Ureter (tissue), 1 donor: ENCODE measurements at places on chromosomes 3 and 15. TPM values are rescaled to one million over a fixed set of nuclear protein-coding genes. Genes with fewer than 3 reads are reported as not detected.

The DLL4 gene
- total RNA-seq = 15.2 TPM

The WDR72 gene
- 1.1 TPM for total RNA-seq

The RBP2 gene
- total RNA-seq = not detected

The SEC61A1 gene
- 217 TPM for total RNA-seq

The GP5 gene
- 0.21 TPM for total RNA-seq

The GOLGA8G gene
- not detected for total RNA-seq

The TEX55 gene
- not detected for total RNA-seq

The XIRP1 gene
- total RNA-seq = 0.13 TPM

The EFHB gene
- not detected for total RNA-seq

The CACNA2D3 gene
- total RNA-seq = 8.3 TPM

The UPK1B gene
- total RNA-seq = 110 TPM

The CCR3 gene
- total RNA-seq = not detected

DNA sequence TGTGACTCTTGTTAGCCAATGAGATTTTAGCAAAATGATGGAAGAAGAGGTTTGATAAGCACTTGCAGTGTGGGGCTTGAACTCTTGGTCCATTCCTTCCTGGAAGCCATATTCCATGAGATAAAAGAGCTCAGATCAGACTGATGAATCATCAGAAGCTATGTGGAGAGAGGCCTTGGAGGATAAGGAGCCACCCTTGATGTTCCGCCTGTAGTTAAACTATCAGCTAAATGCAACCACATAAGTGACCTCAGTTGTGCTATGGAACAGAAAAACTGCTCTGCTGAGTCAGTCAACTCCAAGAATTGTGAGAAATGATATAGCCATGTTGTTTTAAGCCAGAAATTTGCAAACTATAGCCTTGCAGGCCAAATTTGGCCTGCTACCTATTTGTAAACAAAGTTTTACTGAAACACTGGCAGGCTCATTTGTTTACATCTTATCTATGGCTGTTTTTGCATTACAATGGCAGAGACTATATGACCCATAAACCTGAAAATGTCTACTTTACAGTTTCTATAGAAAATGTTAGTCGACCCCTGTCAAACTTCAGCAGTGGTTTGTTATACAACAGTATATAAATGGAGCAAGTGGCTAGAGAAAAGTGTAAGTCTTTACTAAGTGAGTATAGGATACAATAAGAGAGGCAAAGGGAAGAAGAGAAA, 27.6 kb upstream of the GAP43 start:
- no peak for DNase-seq

GRCh38 chr3:128667641-128668040, 17.0 kb upstream of the RPN1 start:
- DNase-seq = no peak

DNA sequence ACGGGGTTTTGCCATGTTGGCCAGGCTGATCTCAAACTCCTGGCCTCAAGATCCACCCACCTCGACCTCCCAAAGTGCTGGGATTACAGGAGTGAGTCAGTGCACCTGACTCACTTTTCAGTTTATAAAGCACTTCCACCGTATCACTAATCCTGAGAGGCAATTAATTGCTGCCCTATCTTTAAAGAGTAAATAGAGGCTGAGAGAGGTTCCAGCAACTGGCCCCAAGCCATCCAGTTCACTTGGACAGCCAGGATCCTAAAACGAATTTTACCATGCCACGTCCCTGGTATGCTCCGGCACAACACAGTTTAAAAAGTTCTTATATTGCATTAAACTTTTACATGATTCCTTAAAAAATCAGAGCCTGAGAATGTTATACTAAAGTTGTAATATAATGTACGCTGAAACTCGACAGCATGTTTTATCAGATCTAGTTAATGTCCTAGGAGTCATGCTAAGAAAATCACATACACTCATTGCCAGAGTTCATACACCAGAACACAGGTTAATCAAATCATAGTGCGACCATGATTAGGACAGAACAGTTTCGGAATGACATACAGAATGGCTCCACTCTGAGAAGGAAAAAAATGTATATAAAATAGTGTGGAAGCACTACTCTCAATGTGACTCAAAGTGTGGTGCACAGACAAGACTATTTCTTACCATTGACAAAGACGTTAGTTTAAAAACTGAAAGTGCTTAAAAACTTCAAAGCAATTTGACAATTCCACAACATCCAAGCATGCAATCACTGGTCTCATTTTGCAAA, 125.4 kb downstream of the ULK4 start:
- DNase-seq = no peak

DNA sequence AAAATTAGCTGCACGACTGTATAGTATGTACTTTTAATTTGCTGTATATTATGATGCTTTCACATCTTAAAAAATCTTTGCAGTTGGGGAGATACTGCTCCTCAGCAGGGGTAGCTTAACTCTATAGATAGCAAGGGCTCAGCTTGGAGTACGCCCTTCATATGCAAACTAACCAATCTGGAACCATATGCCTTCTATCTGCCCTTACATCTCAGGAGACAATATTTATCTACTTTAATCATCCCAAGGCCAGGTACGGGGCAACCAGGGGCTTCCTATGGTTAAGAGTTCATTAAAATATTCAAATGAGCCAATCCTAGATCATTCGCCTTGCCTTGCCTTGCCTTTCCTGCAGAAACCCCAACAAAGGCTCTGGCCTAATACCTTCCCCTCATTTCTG, 204.1 kb upstream of the ZBTB20 start:
- no peak for DNase-seq

GRCh38 chr3:128369121-128369703, 97.5 kb downstream of the DNAJB8 start:
- DNase-seq = no peak

- DNase-seq = no peak
Measured at GRCh38 chr15:71199384-71200351, 84.4 kb downstream of the THSD4 start.

DNA sequence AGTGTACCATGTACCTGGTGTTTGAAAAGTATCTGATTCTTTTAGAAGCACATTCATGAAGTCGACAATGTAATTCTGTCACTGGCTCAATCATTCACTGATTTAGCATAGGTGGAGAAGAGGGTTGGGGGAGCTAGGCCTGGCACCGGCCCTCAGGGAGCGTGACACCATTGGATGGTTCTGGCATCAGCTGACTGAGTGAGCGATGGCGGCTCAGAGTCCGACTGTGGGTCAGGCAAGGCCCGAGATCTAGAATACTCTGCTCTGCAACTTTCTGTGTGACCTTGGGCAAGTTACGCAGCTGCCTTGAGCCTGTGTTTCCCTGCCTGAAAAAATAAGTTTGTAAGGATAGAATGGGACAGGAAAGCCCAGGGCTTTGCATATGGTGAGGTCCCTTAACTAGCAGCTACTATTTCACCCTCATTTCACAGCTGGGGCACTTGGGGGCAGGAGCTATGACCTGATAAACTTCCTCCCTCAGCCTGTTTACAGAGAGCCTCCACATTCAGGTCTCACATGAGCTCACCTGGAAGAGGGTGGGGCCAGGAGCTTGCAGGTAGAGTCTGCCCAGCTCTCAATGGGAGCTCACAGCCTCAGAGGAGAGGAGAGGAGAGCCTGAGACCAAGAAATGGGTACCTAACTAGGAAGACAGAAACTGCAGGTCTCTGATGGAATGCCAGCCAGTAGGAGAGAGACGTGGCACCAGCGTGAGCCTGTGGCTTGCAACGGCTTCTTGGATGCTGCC, 153.7 kb upstream of the TLE3 start:
- no peak for DNase-seq

GRCh38 chr3:187551416-187551815, 118.8 kb downstream of the SST start:
- no peak for DNase-seq

GRCh38 chr3:134074001-134074789, 44.5 kb upstream of the SLCO2A1 start:
- DNase-seq = peak; percentile 19

DNA sequence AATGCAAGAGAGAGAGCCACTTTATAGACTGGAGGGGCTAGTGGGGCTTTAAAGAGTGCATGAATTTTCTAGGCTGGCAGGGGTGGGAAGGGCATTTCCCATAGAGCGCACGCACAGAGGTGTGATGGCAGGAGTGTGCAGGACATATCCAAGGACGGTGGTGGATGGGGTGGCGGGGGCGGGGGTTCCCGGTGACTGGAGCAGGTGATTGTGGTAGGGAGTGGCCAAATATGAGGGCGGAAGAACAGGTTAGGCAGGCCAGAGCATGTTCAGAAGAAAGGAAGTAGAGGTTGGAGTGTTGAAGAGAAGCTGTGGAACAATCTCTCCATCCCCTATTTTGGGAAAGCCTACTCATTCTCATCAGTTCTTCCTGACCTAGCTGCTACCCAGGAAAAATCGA, 18.1 kb downstream of the FAM81A start:
- peak; percentile 82 for DNase-seq

DNA sequence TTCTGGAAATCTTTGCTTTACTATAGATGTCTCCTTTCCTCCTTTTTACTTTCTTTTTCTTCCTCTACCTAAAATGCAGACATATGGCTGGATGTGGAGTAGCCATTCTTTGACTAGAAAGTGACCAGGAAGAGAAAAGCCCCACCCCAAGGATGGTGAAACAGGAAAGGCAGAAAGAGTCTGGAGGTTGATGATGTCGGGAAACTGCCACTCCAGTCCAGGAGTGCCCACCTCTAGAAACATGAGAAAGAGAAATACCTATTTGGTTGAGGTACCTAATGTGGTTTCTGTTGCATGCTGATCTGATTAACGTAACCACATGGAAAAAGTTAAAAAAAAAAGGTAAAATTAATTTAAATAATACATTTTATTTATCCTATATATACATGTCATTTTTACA, 55.2 kb upstream of the SSR3 start:
- DNase-seq = no peak

GRCh38 chr15:88223084-88223483, 33.5 kb downstream of the NTRK3 start:
- no peak for DNase-seq

GRCh38 chr3:28951772-28952556, 328.9 kb upstream of the RBMS3 start:
- DNase-seq = no peak

GRCh38 chr15:60673166-60673565, 194.2 kb upstream of the ICE2 start:
- DNase-seq = no peak

- DNase-seq = no peak
Measured at GRCh38 chr3:147299656-147300055, 106.7 kb downstream of the ZIC4 start.

DNA sequence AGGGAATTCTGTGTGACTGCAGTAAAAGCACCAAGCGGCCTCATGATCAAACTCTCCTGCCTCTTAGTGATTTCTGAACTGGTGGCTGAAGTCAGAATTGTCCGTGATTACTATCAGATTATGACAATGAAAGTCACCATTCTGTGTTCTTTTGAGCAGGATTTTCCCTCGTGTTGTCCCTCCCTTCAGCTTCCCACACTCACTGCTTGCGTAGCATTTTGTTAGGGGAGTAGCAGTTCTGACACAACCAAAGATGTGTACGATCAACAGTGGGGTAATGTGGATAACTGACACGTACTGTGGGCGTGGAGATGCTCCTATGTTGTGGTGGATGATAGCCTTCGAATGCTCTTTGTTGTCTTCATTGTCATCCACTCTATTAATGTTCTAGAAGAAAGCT, 67.8 kb upstream of the ICE2 start:
- no peak for DNase-seq

- DNase-seq = no peak
Measured at GRCh38 chr3:47681016-47681415, 100.7 kb downstream of the SMARCC1 start.

GRCh38 chr15:101128221-101129015, 123.4 kb downstream of the CHSY1 start:
- no peak for DNase-seq

DNA sequence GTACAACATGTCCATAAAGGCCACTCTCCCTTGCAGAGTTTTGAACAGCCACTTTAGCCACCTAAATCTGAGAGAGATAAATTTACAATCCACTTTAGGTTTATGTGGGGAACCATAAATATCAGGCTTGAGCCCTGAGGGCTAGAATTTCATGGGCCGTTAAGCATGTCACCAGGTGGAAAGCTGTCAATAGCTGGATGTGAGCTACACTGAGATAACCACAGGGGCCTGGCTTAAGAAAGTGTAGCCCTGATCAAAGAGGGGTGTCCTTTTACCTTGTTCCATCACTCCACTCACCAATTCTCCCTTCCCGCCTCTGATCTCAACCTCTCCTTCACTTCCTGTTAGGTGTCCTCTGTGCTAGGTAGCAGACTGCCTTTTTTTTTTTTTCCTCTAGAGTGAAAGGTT, 172.8 kb upstream of the ICE2 start:
- DNase-seq = no peak

DNA sequence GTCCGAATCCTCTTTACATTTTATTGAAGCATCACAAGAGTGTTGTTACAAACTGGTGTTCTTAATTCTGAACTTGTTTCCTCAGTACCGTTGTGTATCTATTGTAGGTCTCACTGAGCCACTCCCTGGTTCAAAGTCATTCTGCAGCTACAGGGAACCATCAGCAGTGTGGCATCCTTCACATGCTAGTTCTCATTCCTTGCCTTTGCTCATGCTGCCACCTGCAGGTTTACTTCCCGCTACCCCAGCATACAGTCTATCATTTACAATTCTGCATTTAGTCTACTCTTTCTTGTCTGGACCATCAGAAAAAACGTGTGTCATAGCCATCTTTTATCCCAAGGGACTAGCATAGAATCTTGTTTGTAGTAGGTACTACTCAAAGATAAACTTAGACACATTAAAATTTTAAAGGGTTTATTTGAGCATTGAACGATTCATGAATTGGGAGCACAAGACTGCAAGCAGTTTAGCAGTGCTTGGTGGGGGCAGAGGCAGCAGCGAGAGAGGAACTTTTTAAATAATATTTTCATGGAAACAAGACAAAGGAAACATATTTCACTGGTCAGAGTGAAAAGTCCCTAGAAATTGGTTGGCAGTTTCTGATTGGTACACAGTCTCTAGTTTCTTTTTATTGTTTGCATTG, 402.1 kb downstream of the CADM2 start:
- DNase-seq = peak; percentile 47

DNA sequence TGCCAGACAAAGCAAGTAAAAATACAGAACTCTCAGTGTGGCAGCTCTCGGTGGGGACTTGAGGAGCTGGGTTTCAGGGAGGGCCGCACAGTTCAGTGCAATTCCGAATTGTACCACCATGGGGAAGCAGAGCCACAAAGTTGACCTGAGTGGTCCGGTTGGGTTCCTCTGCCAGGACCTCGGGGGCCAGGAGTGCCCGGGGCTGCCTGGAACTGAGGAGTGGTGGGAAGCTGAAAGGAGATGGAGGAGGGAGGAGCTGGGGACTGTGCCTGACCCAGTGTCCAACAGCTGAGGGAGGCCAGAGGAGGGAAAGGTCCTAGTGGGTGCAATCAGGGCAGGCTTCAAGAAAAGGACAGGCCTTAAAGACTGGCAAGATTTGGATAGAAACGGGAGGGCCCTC, 32.2 kb upstream of the TRH start:
- peak; percentile 61 for DNase-seq

DNA sequence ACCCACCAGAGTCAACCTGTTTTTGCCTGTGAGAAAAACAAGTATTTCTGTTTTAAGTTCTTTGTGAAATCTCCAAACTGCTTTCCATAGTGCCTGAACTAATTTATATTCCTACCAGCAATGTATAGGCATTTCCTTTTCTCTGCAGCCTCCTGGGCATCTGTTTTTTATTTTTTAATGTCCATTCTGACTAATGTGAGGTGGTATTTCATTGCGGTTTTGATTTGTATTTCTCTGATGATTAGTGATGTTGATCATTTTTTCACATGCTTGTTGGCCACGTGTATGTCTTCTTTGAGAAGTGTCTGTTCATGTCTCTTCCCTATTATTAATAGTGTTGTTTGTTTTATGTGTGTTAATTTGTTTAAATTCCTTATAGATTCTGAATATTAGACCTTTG, 820.5 kb downstream of the MCTP2 start:
- DNase-seq = no peak
